Daoy (cell line): ENCODE measurements at places on chromosomes 16 and 17.

GRCh38 chr17:74635418-74635817 lies 11.9 kb upstream of the CD300E start:
- DNase-seq = no peak

GRCh38 chr16:83134638-83135037 lies 507.9 kb downstream of the CDH13 start:
- no peak for DNase-seq

- DNase-seq = no peak
Observed at GRCh38 chr16:11560701-11561453, 25.8 kb downstream of the LITAF start.

GRCh38 chr16:55248058-55248457 lies 75.9 kb upstream of the IRX6 start:
- no peak for DNase-seq
